MG63 (cell line): ENCODE measurements at places on chromosomes 5 and 9.
A peak's percentile ranks its signal among the peaks of the same experiment; 100 is the strongest.

- no peak for DNase-seq
Measured at GRCh38 chr5:73596705-73597328, 29.2 kb upstream of the ARHGEF28 start.

- DNase-seq: peak; percentile 69
Measured at GRCh38 chr5:111930905-111931461, 174.0 kb upstream of the NREP start.

GRCh38 chr5:179170606-179171005 is 110.4 kb downstream of the ZNF354C start:
- no peak for DNase-seq

- DNase-seq: no peak
Measured at GRCh38 chr5:10227379-10227778, 22.3 kb downstream of the ATPSCKMT start.

- no peak for DNase-seq
Measured at GRCh38 chr9:95505072-95505716, 11.6 kb downstream of the PTCH1 start.

DNA sequence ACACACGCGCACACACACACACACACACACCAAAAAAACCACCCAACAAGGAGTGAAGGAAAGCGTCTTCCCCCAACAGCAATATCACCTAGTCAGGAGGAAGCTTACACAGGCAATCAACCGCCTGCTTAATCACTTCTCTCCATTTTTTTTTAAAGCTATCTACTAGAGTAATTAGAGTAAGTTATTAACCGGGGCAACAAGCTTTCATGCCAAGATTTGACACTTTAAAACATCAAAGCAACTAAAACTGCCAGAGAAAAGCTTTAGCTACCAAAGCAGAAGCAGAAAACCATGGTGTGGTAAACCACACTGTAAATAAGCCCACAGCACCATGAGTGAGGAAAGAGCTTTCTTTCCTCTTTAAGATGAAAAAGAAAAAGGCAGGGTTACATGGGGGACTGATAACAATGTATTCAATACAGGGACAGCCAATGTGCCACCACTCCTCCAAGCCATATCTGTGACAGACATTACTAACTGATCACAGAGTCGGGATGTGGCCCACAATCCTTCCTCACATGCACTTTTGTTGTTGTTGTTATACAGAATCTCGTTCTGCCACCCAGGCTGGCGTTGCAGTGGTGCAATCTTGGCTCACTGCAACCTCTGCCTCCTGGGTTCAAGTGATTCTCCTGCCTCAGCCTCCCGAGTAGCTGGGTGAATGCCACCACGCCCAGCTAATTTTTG is 282.1 kb downstream of the CRB2 start:
- DNase-seq: no peak

DNA sequence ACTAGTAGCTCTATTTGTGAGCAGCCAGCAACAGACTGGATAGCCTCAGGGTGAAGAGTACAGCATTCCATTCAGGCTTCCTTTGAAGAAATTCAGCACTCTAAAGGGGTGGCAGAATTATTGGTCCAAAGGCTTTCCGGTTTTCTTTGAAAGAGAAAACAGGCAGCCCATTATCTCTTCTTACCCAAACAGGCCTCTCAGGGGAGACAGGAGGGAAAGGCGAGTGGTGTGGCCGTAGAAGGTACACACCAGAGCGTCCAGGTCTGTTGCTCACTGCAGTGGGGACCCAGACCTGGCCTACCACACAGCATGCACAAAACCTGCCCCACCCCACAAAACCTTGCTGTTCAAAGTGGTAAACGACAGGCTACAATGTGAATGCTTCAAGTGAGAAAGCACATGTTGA is 83.3 kb downstream of the ZNF608 start:
- DNase-seq: no peak
